ENCODE measurements at places on chromosomes 4 and X.

DNA sequence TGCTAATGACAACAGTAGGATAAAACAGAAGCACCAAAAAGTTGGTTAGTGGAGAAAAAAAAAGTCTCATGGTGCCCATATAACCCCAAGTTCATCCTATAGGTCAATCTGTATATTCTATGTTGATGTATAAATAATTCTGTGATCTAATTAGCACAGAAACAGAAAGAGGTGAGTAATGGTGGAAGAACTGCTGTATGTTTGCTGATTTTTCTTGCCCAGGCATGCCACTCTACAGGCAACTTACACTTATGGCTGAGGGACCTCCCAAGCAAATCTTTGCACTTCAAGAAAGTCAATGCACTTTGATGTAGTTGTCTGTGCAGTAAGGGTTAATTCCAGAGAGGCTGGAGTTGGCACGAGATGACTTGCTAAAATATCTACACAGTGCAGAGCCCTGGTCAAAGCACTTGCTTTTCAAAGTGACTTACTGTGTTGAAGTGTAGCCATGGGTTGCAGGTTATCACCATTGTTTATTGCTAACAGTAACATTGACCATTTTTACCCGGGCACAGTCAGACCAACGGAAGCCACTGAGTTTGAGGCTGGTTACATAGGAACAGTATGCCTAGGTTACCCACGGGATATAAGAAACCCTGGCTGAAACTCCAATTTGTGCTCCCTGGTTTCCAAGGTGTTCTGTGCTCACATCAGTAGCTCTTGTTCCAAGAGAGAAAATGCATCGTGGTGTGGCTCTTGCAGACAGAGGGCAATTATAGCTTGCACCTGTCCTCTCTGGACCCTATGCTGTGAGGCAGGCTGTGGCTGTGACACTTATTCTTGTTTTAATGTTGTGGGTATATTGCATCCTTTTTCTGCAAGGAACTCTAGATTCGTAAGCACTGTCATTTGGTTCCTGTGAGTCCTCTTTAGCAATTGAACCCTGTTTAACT is 141.3 kb upstream of the FTHL17 start:
- DNase-seq: no peak

- no peak for DNase-seq
Observed at GRCh38 chr4:169628579-169628978, 8.2 kb downstream of the CLCN3 start.

- no peak for DNase-seq
Observed at GRCh38 chrX:2391869-2392606, 108.7 kb downstream of the DHRSX start.

- no peak for DNase-seq
Observed at GRCh38 chr4:115355329-115355728, 241.9 kb upstream of the NDST4 start.

- DNase-seq: no peak
Observed at GRCh38 chrX:120015145-120016067, 62.1 kb downstream of the RHOXF2B start.

DNA sequence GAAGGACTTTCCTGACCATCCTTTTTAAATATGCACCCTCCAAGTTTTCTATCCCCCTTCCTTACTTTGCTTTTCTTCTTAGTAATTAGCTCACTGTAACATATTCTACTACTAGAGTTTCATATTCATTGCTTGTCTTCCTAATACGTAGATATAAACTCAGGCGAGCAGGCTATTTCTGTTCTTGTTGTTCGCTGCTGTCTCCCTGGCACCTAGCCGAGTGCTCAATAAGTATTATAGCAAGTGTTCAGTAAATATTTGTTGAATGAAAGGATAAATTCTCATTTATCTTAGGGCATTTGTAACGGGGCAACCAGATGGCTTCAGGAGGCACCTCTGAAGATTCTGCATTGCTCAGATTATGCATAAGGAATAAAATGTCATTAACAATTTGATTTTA is 6.8 kb upstream of the RHOH start:
- no peak for DNase-seq

DNA sequence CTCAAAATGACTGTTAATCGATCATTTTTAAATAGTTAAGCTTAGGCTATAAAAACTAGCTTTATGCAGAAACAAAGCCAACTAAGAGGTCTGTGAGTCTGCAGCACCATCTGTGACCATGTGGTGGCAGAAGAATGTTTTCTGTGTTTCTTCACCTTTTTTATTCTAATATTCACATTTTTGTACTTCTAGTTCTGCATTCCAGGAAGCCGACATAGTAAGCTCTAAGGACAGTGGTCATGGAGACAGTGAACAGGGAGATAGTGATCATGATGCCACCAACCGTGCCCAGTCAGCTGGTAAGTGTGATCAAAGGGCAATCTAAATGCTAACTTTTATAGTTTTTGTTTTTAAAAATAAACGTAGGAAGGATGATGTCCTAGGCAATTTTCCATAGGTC is 5.6 kb downstream of the PCDH10 start:
- no peak for DNase-seq

DNA sequence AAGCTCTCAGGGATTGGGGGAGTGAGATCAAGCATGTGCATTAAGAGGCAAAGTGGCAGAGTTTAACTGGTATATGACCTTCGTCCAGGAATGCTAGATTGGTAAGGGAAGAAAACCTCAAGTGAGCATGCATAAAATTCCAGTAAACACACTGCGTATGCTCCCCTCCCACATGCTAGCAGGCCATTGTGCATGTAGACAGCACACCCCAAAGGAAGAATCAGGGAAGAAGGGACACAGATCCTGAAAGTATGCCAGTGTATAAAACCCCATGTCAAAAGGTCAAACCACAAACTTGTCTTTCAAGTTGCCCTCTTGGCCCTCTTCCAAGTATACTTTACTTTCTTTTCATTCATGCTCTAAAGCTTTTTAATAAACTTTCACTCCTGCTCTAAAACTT is 405.2 kb upstream of the CNKSR2 start:
- no peak for DNase-seq

DNA sequence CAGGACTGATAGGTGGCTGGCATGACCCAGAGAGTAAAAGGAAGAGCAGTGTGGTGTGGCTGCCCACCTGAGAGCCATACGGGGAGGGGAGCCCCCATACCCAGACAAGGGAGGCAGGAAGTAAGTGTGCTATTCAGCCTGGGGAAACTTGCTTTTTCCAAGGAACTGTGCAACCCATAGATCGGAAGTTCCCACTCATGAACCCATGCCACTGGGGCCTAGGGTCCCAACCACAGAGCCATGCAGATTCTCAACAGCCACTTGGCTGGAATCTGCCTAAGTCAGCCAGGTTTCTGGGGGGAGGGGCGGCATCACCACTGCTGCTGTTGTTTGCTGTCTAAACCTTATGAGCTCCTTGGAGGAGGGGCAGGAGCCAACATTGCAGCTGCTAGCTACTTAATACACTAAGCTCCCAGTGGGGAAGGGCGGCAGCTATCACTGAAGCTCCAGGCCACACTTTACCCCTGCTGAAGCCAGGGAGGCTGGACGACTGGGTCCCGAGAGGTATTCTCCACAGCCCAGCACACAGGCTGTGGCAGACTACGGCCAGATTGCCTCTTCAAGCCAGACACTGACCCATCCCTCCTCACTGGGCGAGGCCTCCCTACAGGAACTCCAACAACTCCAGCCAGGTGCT is 410.4 kb downstream of the INPP4B start:
- DNase-seq: no peak

DNA sequence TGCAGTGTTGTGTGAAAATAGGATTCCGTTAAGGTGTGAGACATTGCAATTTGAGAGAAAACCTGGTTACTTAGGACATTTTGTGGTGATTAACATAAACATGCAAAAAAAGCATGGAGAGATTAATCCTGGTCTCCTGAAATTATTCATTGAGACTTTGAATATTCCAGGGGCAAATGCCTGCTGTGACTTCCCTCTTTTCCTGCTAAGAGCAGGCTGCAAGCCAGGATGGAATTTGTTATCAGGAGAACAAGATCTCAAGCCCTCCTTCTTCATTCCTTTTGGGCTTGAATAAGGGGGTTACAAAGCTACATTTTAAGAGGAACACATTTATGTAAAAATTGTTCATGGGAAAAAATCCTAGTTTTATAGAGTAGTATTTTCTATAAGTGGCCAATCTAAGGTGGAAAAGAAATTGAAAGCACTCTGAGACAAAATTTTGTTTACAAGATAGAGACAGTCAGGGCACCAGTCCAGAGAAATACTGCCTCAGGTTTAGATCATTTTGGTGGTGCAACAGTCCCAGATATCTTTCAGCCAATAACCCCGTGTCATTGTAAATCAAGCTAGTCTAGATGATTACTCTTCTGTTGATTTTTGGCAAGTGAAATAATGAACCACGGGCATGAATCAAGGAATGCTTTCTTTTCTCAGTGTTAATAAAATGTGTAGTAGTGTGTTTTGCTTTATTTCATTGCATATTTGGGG is 1528.3 kb upstream of the AGA start:
- DNase-seq: no peak

DNA sequence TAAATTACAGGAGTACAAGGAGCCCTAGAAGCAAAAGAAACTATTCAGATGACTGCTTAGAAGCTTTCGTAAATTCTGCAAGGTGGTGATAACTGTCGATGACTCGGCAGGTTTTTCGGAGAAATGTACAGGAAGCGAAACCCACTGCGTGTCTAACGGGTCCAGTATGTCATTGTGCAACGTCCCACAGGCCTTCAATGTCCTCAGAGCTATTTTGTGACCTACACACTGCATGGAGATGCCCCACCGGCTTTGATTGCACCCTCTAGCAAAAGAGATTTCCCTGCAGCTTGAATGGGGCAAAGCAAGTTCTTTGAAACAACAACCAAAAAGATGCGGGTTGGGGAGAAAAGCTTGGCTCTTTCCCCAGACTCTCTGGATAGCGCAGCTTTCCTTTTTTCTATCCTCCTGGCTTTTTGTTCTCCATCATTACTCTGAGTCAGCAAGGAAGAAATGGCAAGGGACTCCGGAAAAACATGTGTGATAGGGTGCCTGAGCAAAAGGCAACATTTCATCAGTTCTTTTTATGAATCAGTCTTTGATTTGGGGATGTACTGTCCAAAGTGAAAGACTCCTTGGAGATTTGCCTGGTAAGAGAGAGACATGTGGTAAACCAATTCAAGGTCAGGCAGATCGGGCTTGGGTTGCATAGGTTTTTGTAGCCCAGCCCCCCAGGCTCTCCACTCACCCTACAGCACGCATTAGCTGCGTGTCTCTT is 112.0 kb upstream of the TBL1X start:
- DNase-seq: no peak

- no peak for DNase-seq
Observed at GRCh38 chr4:7414046-7414445, 20.7 kb downstream of the PSAPL1 start.

GRCh38 chr4:111945014-111945413 is 200.2 kb upstream of the FAM241A start:
- DNase-seq: no peak

DNA sequence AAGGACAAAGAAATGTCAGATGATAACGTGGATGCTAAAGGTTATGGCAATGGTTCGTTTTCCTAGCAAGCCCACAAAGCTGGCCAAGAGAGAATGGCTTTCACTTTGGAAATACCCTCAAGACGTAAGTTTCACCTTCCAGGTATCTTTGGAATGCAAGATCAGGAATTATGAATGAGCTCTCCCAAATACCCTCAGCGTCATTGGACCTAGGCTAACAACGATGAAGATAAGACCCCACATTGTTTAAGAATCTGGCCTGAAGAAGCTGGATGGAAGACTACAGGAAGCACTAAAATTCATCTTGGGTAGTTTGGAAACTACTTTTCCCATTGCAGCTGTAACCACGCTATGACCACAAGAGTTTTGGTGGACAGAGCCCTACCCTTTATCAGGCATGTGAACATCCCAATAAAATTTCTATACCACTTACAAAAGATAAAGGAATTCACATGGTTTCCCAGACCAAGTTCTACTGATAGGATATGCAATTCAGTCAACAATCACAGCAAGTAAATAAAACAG is 111.9 kb downstream of the KDR start:
- DNase-seq: no peak

GRCh38 chrX:135973025-135973547 is 702 bp downstream of the MMGT1 start:
- DNase-seq: no peak

- no peak for DNase-seq
Observed at GRCh38 chrX:21373637-21374162, 518 bp upstream of the CNKSR2 start.

DNA sequence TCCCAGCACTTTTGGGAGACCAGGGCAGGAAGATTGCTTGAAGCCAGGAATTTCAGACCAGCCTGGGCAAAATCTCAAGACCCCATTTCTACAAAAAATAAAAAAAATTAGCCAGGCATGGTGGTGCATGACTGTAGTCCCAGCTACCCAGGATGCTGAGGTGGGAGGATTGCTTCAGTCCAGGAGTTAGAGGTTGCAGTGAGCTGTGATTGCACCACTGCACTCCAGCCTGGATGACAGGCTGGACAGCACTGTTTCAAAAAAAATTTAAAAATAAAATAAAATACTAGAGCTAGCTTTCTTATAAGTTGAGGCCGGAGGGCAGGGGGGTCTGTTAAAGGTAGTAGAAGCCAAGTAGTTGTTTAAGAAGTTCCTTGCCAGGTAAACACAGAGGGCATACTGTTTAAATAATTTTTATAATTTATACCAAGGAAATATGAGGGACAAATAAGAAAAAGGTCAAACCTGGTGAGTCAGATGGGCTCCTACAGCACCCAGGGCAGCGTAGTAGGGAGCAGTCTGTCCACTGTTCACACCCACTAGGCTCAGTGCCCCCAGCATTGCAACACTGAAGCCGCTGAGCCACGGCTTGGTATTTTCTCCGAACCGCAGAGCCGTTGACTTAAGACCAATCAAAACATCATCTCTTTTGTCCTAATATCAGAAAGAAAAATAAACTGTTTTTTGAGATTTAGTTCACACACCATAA is 17.3 kb downstream of the COQ2 start:
- no peak for DNase-seq

GRCh38 chrX:152573866-152574265 is 63.8 kb upstream of the GABRQ start:
- no peak for DNase-seq

DNA sequence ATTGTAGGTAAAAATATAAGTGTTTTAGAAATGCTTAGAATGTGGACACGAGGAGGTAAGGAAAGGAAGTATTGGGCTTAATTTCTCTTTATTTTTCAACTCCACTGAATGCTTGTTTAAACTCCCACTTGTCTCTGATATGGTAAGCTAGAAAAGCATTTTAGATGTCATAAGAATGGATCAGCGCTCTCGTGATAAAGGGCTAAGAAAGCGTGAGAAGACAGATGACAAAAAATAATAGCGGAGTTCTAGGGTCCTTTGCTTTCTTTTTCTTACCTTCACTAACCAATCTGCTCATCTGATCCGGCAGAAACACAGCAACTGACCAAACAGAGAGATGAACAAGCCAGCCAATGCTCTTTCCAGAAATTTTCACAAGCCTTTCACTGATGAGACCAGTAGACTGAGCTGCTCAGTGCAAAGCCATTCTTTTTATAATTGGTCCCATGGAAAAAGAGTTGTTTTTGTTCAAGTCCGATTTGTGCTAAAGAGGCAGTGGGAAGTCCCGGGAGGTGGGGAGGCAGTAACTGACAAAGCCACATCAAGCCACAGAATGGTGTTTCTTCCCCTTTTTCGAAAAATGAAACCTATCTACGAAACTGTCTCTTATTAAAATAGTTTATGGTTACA is at the start of gene TASL:
Gene TASL, minus strand, starts transcription at position 405 of the 630 bp plus-strand sequence. CDS start 17,411 bp downstream, outside the sequence.
- no peak for DNase-seq

Measured in stimulated activated CD8-positive, alpha-beta memory T cell treated with anti-CD3 and anti-CD28 coated beads, Interleukin-12 subunit alpha, Interleukin-12 subunit beta, amount 100 ng/mL, for 4 hours (primary cell).